ENCODE measurements at places on chromosomes 2 and 18.
A peak's percentile ranks its signal among the peaks of the same experiment; 100 is the strongest.

GRCh38 chr18:75592527-75592926 is 165.0 kb upstream of the SMIM21 start:
- DNase-seq, result no peak

DNA sequence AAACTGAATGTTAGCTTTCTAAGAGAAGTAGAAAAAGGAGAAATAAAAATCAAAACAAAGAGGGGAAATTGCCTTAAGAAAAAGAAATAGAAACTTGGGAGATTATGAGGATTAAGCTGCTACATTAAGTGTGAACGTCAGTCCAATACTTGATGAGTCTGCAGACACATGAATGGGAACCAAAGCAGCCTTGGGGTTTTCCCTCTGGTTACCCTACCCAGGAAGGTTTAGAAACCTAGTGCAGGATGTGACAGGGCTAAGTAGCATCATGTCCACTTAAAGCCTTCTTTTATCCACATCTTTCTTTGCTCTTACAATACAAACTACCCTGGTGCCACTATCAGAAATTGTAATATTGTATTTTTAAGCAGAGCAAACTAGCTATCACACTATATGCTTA is 22.3 kb downstream of the SLC35F5 start:
- DNase-seq, result no peak

DNA sequence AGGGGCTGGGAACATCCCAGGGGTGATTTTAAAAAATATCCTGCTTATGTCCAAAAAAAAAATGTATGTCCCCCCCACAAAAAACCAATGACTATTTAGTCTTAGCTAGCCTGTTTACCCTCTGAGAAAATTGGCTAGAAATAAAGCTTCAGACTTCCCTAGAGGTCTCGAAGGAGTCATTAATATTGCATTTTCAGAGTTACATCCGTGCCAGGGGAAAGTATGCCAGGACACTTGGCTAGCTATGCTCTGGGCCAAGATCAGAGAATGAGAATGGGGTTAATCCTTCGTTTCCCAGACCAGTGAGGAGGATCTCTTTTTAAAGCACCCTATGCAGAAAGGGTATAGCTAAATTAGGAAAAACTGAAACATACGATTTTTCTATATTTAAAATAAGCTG is 183.6 kb downstream of the MC4R start:
- DNase-seq, result no peak

DNA sequence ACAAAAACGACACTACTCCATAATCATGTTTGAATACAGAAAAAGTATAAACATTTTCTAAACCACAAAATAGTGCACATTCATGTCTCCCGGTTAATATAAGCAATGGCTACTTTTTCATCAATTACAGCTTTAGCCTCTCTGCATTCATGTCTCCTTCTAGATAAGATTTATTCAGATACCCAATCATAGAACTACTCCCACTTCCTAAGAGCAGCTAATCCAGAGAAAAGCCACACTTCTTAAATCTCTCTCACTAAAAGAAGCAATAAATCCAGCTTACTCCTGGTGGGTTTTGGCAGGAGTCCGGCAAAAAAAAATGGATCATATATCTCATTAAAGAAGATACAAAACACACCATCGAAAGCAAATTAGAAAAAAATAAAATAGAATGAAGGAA is 20.1 kb downstream of the DSEL start:
- DNase-seq, result no peak

DNA sequence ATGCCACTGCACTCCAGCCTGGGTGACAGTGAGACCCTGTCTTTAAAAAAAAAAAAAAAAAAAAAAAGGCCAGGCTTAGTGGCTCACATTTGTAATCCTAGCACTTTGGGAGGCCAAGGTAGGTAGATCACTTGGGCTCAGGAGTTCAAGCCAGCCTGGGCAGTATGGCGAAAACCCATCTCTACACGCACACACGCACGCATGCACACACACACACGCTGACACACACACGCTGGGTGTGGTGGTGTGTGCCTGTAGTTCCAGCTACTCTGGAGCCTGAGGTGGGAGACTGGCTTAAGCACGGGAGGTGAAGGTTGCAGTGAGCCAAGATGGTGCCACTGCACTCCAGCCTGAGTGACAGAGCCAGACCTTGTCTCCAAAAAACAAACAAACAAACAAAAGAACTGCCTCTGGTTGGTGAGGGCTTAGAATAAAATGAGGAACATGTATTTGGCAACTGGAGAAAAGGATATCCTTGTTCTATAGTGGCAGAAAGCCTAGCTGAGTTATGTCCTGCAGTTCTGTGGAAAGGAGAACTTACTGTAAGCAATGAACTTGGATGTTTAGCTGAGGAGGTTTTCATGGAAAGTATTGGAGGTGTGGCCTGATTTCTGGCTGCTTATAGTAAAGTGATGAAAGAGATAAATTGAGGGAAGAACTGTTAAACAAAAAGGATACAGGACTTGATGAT is 34.0 kb downstream of the HAT1 start:
- DNase-seq, result peak; percentile 94

GRCh38 chr18:12571630-12572029 is 86.3 kb downstream of the SPIRE1 start:
- no peak for DNase-seq

GRCh38 chr2:232894251-232894650 is 24.2 kb downstream of the SNORC start:
- DNase-seq, result no peak

DNA sequence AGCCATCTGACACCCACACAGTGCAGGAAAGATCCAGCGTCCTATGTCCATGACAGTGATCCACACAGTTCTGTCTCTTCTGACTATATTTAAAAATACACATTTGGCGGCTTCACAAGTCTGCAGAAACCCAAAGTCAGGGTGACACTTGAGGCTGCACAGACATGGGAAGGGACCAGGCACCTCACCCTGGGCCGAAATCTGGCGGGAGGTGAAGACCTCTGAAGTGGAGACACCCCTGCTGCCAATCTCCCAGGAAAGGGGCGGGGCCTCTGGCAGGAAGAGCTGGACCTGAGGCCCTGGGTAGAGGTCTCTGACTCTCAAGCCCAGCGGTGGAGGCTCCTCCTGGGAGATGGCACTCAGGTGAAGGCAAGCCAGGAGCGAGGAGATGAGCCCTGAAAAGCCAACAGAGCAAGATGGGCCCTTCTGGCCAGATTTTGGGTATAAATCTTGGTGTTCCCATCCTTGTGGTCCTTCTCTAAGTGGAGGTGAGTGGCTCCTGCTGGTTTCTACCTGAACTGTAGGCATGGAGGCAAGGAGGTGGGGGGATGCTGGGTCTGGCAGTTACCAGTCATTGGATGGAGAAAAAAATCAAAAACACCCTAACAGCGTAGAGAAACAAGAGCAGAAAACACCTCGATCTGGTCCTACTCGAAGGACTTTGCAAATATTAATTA is 248.4 kb downstream of the HDAC4 start:
- DNase-seq, result no peak

DNA sequence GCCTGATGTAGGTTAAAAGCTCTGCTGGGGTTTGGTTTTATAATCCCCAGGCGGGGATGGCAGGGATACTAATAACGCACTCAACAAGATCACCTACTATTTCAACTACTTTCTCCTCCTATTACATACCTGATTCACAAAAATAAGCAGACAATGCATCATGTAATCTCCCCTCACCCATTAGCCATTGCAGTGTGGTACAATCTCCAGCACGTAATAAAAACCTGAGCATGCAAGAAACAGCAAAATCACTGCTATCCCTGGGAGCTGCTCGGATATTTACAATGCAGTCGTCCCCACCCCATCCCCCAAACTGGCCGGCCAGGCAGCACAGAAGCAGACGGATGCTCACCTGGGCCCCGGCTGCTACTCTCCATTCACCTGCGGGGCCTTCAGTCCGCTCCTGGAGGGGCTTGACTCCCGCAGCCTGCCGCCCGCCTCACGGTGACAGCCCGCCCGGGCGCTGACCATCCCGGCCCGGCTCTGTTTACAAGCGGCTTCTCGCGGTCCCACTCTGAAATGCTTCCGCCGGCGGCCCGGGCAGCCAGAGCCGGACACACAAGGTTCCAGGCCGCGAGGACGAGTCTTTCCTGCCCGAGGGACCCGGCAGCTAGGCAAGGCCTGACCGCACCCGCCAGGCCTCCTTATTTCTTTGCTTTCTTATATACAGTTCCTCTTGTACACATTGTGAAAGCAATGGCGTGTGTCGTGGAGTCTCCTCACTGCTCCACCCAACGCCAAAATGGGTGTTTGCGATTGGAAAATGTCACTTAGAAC is at the start of gene PLEKHM3:
TSS of gene PLEKHM3 (minus strand) at position 491 of the 777 bp plus-strand sequence. CDS start 23,888 bp downstream, outside the sequence.
- DNase-seq, result peak; percentile 95

DNA sequence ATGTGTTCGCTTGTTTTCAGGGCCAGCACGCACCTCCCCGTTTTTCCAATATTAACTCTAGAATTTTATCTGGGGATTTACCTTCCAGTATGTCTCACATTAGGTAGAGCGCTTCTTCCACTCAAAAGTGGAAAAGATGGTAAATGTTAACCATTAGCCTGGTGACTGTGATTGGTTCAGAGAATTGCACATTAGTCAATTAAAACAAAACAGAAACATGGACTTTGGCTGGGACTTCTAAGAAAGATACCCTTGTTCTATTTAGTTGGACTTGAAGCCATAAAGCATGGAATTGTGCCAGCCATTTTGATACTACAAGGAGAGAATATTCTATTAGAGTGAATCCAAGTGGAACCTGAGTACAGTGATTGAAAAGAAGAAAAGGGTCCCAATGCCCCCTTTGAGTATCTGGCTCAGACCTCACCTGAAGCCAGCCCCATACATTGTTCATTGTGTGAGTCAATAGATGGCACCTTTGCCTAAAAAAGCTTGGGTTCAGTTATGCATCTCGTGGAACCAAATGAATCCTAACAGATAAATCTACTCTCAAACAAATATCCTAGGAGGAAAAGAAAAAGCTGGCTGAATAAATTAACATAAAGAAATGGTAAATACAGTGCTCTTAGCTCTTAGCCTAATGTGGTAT is 354.3 kb downstream of the IRS1 start:
- no peak for DNase-seq

DNA sequence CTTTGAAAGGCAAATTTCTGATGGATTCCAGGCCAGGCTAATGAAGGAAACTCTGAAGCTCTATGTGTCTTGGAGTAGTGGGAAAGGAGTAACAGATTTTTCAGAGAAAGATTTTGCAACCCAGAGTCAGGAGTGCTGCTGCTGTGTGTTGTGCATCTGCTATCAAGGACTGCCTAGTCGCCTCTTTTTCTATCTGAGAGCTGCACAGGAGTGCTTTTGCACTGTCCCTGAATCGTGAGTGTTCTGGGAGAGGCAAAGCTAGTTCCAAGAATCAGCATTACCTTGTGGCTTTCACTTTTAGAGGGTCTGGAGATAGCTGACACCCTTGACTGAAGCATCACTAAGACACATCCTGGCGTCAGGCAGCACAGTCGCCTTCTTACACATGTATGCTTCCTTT is 336.4 kb downstream of the PARD3B start:
- DNase-seq, result no peak
